Left renal cortex interstitium (tissue), 4 donors: ENCODE measurements at places on chromosomes 12 and 14. TPM values are rescaled to one million over a fixed set of nuclear protein-coding genes. Genes with fewer than 3 reads are reported as not detected.

GRCh38 chr14:33781236-33781635 is 169.6 kb downstream of the EGLN3 start:
- no peak for DNase-seq

DNA sequence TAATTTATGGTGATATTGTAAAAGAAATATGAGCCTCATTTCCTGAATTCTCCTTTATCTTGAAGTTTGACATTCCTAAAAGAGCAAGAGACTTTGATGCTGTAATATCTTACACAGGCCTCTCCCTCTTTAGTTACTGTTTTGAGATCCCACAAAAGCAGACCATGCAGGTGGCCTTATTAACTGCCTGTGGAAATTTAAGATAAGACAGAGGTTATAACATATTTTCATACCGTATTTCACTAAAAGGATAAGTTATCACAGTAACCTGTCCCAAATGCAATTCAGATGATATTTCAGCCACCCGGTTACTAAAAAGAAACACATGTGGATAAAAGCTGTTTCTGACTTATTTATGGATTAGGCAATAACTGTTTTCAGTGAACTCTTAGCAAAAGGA is 150.1 kb downstream of the NAV3 start:
- DNase-seq, result no peak

DNA sequence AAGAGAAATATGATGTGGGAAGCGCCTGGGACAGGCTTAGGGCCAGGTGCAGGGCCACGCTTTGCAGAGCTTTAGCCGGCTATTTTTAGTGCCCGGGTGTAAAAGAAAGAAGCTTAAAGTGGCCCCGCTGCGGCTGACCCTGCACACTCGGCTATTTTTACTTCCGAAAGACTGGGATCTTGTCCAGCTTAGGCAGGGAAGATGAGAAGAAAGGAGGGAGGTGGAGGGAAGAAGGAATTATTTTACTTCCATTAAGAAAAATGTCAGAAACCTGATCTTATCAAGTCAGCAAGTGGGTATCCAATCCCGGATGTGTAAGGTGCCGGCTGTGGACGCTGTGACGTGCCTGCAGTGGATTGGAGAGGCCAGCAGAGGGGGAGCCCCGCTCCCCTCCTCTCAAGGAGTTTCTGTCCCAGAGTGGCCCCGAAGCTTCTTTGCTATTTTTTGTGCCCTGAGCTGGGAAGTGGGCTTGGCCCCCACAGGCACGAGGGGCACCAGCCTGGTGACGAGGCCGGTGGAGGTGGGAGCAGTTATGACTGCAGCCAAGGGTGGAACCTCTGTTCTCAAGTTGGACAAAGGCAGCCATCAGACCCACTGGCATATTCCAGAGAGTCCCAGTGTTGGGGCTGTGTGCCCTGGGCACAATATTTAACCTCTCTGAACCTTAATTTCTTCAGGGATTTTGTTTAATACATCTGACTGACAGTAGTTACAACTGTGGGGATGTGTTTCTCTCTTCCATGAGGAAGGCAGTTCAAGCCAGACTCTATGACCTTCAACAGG is 97.7 kb downstream of the ESRRB start:
- DNase-seq, result peak; percentile 38

- DNase-seq, result no peak
These were observed 13.0 kb downstream of the TCP11L2 start for GRCh38 chr12:106315523-106315922.

GRCh38 chr14:41235466-41235865 is 371.2 kb upstream of the LRFN5 start:
- no peak for DNase-seq

GRCh38 chr14:100159094-100159864 is at the start of gene DEGS2:
DEGS2 (minus strand) TSS chr14:100159645; CDS start chr14:100159587, 58 bp downstream.
- no peak for DNase-seq

- no peak for DNase-seq
These were observed 186.3 kb upstream of the NUDT4 start for GRCh38 chr12:93191423-93191822.

GRCh38 chr12:29208936-29209701 is 60.0 kb downstream of the FAR2 start:
- DNase-seq, result no peak

Gene UNC79
- 1.5 TPM for polyA plus RNA-seq

- DNase-seq, result no peak
These were observed 13.4 kb downstream of the ZC3H14 start for GRCh38 chr14:88576222-88576621.

- DNase-seq, result no peak
These were observed 638 bp downstream of the PLEKHG3 start for GRCh38 chr14:64704743-64705380.

DNA sequence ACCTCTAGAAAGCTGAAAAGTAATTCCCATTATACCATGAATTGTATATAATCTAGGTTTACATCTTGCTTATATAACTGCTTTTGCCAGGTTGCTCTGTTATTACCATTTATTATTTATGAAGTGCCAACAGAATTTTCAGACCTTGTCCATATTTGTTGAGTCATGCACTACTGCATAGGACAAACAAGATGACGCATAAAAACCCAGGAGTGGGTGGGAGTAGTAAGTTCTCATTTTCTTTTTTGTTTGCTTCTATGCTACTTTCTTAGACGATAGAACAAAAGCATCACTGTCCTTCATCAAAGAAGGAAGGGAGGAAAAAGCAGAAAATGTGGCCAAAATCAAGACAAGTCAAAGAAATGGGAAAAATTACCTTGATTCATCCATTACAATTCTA is 119.0 kb upstream of the RASSF8 start:
- DNase-seq, result no peak

DNA sequence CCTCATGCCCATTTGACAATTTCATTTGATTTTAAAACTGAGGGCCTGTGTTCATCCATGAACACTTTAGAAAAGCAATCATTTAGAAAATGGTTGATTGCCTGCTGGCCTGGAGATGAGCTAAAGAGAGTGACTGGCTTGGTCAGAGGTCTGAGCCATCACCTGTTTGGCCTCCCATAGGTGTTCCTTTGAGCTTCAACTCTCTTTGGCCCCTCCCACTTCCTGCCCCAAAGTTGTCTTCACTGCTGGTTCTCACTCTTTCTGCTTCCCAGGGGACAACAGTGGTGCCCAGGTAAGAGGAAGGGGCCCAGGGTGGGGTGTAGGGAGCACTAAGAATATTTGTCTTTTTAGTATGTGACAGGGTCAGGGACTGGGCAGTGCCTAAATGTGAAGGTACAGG is 4.9 kb upstream of the TCP11L2 start:
- no peak for DNase-seq

DNA sequence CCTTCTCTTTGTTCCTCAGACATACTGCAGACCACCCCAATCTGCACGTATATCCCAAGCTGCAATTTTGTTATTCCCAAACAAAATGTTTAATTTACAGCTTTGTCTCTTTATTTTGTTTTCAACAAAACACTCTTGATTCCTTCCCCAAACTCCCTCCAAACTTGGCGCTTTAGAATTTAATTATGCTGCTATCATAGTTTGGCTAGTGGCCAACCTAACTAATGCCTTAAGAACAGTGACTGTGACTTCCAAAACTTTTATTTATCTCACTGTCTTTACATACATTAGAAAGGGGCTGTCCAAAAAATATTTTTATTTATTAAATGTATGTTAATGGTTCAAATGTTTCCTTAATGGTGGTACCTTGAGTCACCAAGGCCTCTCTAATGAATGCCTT is 7.1 kb downstream of the TMBIM4 start:
- no peak for DNase-seq

Gene CELA1
- not detected for polyA plus RNA-seq

- no peak for DNase-seq
These were observed 612.5 kb downstream of the FSCB start for GRCh38 chr14:43894534-43894933.

GRCh38 chr12:124994437-124994975 is 1.1 kb downstream of the BRI3BP start:
- no peak for DNase-seq

Gene KERA
- 0.07 TPM for polyA plus RNA-seq

Gene GALNT8
- 4.0 TPM for polyA plus RNA-seq

DNA sequence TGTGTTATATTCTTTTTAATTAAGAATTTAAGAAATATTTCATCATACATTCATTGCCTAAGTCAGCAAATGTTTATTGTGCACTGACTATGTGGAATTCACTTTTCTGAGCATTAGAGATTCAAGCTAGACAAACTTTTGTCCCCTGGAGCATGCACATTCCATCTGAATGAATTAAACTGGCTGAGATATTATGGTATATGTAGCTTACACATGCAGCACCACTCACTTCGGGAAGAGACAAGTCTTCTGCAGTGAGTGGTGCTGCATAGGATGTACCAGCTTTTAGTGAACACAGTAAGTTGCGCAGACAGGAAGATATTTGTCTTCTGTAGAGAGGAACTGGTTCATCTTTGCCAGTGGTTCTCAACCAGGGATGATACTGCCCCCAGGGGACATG is 318.4 kb downstream of the SYT1 start:
- DNase-seq, result no peak

- no peak for DNase-seq
These were observed 8.6 kb downstream of the DLK1 start for GRCh38 chr14:100735271-100735670.

DNA sequence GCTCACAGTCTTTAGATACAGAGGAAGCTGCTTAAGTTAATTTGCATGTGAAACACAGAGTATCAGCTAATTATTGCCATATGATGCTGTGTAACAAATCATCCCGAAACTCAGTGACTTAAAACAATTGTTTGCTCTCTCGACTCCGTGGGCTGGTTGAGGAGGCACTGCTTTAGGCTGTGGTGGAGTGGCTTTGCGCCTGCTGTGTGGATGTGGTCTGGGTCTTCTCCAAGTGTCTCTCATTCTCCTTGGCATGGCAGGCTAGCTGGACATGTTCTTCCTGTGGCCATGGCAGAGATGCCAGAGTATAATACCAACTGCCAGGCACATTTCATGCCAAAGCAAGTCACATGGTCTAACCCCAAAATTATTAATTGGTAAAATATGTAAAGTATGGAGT is 40.9 kb downstream of the PELI2 start:
- DNase-seq, result no peak

Gene TMEM179
- 1.8 TPM for polyA plus RNA-seq

DNA sequence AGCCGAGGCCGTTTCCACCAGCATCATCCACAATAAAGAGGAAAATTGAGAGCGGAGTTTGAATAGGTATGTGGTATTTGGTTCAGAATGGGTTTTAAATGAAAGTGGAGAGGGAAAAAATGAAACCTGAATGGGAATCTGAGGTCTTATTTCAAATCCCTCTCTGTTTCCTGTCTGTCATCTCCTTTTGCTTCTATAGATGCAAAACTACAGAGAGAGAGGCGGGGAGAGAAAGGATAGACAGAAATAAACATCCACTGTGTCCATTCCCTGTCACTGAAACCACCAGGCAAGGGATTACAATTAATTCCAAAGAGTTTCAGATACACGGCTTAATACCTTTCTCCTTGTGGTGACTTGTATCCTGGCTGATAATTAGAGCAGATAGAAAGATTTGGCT is 102.3 kb downstream of the DAD1 start:
- no peak for DNase-seq

- DNase-seq, result no peak
These were observed 3.7 kb upstream of the NECAP1 start for GRCh38 chr12:8078398-8078797.

GRCh38 chr12:124646385-124647230 is 79.2 kb upstream of the NCOR2 start:
- no peak for DNase-seq

DNA sequence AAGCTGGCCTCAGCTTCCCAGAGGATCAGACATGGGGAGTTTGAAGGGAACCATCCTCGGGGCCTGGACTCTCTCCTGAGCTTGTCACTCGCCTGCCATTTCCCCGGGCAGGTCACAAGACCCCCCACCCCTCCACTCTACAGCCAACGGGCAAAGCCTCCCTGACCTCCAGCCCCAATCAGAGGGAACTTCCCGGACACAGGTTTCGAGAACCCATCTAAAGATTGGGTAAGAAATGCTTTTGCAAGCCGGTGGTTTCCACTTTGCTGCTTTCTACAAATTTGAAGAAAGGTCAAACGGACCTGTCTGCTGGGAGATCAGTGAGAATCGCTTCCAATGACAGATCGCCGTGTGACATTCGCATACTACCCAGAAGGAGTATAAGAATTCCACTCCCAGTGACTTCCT is 89.6 kb downstream of the SCARB1 start:
- no peak for DNase-seq

DNA sequence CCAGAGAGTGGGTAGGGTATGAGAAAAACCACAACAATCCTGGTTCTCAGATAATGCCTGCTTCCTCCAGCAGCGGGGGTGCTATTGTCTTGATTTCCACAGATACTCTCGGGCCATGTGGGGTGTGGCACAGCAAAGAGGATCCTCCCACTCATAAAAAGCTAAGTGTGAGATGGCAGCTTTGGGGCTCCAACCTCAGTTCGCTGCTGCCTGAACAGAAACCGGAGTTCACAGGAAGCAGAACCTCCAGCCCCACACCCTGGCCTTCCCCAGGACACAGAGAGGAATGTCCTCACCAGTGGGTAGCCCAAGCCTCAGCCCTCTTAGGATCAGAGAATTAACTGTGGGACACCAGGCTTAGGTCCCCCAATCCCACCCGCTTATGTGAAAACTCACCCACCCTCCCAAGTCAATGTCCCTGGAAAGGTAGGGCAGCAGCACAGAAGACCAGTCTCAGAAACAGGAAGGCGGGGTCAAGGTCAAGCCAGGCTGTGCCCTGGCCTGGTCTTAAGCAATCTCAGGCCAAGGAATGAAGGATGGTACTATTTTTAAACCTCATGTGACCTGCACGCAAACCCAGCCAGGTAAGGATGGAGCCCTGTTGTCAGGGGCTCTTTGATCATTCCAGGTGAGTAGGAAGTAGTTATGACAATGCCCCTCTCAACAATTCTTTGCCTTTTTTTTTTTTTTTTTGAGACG is 9.0 kb downstream of the KCTD10 start:
- no peak for DNase-seq

DNA sequence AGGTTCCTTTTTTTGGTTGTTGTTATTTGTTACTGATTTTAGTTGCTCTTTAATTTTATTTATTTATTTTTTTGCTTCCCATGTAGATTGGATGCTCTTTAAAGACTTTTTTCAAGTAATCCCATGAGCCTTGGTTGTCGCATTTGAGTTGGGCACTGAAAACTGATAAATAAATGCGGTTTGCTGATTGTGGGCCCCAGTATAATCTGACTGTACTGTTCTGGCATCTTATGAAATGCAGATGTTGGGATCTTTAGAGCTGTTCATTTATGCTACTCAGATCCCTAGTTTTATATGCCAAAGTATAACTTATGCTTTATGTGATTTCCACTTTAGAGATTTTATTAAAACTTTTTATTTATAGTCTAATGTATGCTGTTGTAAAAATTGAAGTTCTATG is 33.3 kb downstream of the WNK1 start:
- no peak for DNase-seq

- no peak for DNase-seq
These were observed 51.0 kb upstream of the FERMT2 start for GRCh38 chr14:53001787-53002378.
